Astrocyte (in vitro differentiated cells and primary cell): ENCODE measurements at places on chromosomes 11 and 22. TPM values are rescaled to one million over a fixed set of nuclear protein-coding genes. Genes with fewer than 3 reads are reported as not detected.

The SPI1 gene
- not detected in 2 replicates for total RNA-seq

- H3K27ac ChIP-seq = no peak overlapping the region
- H3K27me3 ChIP-seq = no peaks in the 10 kb centered on the region
- no peaks in the 10 kb centered on the region for H3K4me1 ChIP-seq
- no peak for DNase-seq
Measured at GRCh38 chr11:5384335-5384734, 723 bp downstream of the OR51M1 start.

GRCh38 chr11:10908215-10908951, 50.5 kb upstream of the ZBED5 start:
- H3K27me3 ChIP-seq = no peaks in the 10 kb centered on the region
- peak; percentile 98 for DNase-seq
- peak overlapping the region; percentile 80 for H3K27ac ChIP-seq
- peaks cover 30% of the 10 kb centered on the region for H3K4me1 ChIP-seq
- no peaks in the 10 kb centered on the region for H3K36me3 ChIP-seq
- H3K4me3 ChIP-seq = peak overlapping the region; percentile 3

The TIGD3 gene
- 0.20 and 0.29 TPM in 2 replicates for total RNA-seq

DNA sequence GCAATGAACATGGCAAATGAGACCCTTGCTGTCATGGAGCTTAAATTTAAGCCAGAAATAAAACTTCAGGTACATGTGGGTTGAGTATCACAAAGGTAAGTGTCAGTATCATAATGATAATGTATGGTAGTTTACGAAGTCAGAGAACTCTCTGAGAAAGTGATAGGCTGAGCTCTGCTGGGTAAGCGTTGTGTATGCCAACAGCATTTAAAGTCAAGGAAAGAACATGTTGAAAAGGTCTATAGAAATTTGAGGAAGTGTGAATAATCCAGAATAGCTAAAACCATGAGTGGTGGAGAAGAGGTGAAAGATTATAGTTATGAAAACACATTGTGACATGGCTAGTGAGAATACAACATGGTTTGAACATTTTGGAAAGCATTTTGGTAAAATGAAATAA, 17.4 kb upstream of the CTSC start:
- no peak overlapping the region for H3K4me3 ChIP-seq
- DNase-seq = no peak
- no peak overlapping the region for H3K27ac ChIP-seq
- no peaks in the 10 kb centered on the region for H3K4me1 ChIP-seq
- H3K27me3 ChIP-seq = no peaks in the 10 kb centered on the region

DNA sequence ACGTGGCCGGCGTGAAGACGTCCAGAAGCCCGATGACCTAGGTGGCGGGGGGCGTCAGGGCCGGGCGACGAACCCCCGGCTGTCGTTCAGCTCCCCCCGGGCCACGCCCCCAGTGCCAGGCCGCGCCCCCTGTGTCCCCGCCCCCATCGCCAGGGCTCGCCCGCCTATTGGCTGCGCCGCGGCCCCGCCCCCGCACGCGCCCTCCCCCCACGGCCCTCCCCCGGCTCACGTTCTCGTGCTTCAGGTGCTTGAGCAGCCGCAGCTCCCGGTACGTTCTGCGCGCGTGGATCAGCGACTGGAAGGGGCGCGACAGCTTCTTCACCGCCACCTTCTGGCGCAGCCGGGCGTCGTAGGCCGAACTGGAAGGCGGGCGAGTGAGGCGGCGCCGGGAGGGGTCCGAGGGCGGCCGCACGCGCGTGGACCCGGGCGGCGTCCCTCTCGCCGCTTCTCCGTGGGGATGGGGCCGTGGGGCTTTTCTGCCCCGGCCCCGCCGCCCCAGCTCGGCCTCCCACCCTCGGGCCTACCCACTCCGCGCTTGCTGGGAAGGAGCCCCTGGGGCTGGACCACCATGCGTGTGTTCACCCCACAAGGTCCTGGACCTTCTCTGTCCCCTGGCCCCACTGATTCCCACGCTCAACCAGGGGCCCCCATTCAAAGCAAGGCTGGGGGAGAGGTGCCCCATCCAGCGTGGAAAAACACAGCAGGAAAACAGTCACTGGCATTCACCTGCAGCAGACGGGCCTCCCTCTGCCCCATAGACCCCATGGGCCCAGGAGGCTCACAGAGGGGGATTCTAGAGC, 2.4 kb downstream of the MAPK11 start:
- no peak for DNase-seq
- H3K27ac ChIP-seq = no peak overlapping the region
- H3K36me3 ChIP-seq = no peaks in the 10 kb centered on the region
- H3K4me1 ChIP-seq = peaks cover 21% of the 10 kb centered on the region
- H3K4me3 ChIP-seq = peak overlapping the region; percentile 10
- H3K27me3 ChIP-seq = no peaks in the 10 kb centered on the region
